ENCODE measurements at places on chromosomes 12 and 14.

DNA sequence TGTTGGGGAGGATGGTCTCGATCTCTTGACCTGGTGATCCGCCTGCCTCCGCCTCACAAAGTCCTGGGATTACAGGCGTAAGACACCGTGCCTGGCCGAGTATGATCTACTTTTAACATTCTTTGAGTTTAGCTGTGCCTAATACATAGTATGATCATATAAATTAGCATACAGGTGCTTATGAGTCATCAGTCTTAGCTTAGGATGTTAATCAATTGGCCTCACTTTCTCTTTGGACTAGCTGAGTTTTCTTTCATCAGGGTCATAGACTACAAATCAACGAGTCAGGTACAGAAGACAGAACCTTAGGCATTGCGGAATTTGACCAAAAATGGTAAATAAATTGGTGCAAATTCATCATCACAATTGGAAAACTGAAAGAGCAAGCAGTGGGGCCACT is 2.2 kb downstream of the SLC25A21 start:
- DNase-seq = no peak

DNA sequence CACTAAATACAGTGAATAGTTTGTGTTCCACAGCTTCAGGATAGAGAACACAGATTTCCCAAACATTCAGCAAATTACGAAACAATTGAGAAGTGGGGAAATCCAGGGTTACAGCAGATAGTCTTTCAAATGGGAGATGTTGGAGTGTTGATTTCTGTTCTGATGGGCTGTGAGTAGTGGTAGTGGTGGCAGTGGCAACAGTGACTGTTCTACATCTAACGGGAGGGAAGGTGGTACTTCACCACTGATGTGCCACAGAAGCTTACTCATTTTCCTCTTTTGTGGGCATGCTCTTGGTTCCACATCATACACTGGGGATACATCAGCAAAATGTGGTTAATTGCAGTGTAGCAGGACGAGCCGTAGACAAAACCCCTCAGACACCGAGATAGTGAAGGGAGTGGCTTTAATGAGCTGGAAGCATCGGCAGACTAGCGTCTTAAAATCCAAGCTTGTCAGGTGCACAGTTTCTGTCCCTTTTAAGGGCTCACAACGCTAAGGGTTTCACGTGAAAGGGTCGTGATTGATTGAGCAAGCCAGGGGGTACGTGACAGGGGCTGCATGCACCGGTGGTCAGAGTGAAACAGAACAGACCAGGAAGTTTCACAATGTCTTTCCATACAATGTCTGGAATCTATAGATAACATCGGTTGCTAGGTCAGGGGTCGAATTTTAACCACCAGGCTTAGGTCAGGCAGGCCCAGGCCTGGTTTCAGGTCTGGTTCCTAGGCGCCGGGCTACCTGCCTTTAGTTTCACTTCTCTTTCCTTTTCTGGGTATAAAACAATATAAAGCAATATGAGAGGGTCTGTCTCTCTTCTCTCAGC is 330.6 kb upstream of the FBXO33 start:
- no peak for DNase-seq

- no peak for DNase-seq
These were observed 170.9 kb downstream of the DUSP6 start for GRCh38 chr12:89181271-89181920.

- DNase-seq = no peak
These were observed 22.7 kb downstream of the FRMD6 start for GRCh38 chr14:51674294-51675002.

GRCh38 chr14:65103150-65103760 is 938 bp upstream of the MAX start:
- no peak for DNase-seq

- no peak for DNase-seq
These were observed 543.9 kb upstream of the LRFN5 start for GRCh38 chr14:41062826-41063225.

DNA sequence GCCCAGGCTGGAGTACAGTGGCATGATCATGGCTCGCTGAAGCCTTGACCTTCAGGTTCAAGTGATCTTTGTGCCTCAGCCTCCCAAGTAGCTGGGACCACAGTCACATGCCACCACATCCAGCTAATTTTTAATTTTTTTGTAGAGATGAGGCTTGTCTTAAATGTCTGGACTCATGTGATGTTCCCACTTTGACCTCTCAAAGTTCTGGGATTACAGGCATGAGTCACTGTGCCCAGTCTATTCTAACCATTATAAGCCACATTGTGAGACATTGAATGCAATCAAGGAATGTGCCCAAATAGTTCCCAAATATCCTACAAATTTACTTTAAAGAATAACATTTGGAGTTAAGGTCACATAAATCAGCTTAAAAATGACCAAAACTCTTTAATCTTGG is 130.7 kb upstream of the ARID2 start:
- DNase-seq = no peak

DNA sequence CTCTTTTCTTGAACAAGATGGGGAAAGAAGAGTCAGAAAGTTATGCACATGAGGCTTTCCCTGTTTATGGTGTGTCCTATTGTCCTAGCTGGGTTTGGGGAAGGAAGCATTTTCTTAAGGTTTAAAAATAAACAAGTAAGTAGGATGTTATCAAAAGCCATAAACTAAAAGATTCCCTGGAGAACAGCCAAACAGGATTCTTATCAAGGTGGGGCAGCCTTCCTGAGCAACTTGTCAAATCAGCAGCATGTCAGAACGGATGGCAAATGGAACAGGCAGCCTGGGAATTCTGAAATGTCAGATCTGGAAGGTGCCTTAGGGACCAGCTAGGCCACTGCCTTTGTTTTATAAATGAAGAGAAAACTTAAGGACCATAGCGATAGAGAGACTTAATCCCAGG is 152.2 kb upstream of the RGS6 start:
- no peak for DNase-seq

- no peak for DNase-seq
These were observed 329.4 kb upstream of the SOX5 start for GRCh38 chr12:24278832-24279231.

DNA sequence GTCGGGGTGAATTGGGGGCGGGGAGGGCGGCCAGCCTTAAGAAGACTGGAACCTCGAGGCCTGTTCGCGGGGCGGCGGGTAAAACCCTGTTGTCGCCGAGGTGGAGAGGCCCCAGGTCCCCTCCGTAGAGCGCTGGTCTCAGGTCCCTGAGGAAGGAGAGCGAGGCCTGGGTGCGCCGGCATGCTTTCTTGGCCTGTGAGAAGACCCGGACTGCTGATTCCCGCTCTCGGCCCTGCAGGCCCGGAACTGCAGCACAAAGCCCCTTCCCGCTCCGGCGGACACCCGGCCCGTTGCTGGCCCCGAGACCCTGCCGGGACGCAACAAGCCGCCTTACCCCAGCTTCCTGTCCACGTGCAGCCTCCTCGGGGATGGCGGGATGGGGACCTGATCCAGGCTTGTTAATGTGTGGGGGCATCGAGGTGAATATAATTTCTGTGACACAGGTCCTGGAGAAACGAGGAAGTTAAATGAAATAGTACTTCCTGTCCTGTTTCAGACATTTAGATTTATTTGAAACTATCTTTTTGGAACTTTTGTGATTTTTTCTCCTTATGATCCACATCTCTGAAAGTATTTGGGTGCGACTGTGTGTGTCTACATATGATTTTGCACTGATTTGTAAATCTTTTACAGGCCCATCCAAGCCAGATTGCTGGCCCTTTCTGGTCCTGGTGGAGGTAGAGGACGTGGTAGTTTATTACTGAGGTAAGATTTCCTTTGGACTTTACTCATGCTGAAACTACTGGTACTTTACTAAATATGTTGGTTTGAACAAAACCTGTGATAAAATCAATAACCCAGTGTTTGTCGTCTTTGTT is 600 bp downstream of the PNN start:
- peak; percentile 65 for DNase-seq

DNA sequence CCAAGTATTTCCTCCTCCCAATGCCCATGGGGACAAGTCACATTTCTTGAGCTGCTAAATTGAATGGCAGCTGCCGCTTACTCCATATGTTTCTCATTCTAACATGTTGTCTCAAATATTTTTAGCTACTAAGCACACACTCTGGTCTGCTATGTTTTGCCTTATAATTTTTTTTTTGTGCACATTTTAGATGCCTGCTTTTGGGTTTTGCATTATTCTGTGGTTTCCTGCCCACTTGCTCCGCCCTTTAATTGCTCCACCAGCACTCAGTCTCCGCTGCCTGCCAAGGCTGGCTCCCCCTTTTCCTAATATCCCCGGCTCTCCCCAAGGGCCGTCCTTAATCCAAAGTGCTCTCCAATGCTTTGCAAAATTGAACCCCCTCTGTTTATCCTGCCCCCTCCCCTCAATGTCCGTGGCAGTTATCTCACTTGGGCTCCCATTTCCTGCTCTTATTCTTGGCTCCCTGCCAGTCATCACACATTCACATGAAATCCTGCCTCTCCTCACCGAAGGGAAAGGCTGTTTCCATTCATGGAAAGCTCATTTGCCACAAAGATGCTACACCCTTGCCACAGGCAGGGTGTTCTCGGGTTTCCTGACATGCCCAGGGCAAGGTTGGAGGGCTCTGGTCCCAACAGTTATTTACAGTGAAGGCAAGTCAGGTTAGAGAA is 79.4 kb downstream of the C12orf75 start:
- no peak for DNase-seq

GRCh38 chr14:98162856-98163805 is 1108.9 kb downstream of the BCL11B start:
- no peak for DNase-seq

- no peak for DNase-seq
These were observed 34.4 kb downstream of the WBP11 start for GRCh38 chr12:14768823-14769405.
